CD4-positive, alpha-beta T cell treated with Interleukin-4 for 1 hour (primary cell): ENCODE measurements at places on chromosomes 7 and 10.

- DNase-seq: no peak
Measured at GRCh38 chr7:32948202-32948601, 9.0 kb upstream of the FKBP9 start.

GRCh38 chr7:45980181-45980905, 59.3 kb upstream of the IGFBP3 start:
- no peak for DNase-seq

DNA sequence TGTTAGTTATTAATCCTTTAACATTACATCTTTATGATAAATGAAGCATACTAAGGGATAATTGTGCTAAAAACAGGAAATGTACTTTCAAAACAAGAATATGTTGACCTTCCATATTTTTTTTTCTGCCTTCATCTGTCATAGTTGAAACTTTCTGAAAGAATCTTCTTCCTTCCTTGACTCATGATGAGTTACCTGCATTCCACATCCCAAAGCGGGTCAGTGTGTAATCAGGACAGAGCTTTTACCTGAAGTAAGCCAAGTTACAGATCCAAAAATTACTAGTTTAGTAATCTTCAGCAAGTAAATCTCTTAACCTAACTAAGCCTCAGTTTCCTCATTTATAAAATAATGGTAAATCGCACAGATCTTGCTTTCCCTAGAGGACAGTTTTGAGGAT, 13.4 kb upstream of the ARL4A start:
- DNase-seq: no peak

- DNase-seq: no peak
Measured at GRCh38 chr7:102255501-102255900, 31.2 kb upstream of the SH2B2 start.

- no peak for DNase-seq
Measured at GRCh38 chr10:50280049-50280841, 28.9 kb upstream of the ASAH2 start.

GRCh38 chr7:8064828-8065227, 96.2 kb downstream of the GLCCI1 start:
- DNase-seq: no peak

GRCh38 chr7:9945857-9946256, 1027.8 kb upstream of the PHF14 start:
- no peak for DNase-seq

- DNase-seq: peak; percentile 83
Measured at GRCh38 chr10:79084012-79084971, 15.5 kb downstream of the ZMIZ1 start.

DNA sequence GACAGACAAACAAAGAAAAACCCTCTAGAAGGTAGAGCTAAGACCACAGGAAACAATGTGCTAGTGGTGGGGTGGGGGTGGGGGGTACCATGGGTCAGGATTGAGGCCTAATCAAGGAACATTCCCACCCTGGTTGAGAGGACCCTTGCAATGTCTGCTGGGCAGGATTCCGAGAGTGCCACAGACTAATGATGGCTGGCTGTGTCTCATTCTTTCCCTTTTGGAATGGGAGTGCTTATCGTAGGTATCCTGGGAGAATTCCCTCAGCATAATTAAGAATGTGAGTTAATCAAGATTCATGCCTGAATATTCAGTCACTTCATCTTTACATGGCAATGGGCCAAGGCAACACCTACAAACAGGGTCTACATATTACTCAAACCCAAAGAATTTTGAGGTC, 14.7 kb upstream of the MTPN start:
- no peak for DNase-seq

DNA sequence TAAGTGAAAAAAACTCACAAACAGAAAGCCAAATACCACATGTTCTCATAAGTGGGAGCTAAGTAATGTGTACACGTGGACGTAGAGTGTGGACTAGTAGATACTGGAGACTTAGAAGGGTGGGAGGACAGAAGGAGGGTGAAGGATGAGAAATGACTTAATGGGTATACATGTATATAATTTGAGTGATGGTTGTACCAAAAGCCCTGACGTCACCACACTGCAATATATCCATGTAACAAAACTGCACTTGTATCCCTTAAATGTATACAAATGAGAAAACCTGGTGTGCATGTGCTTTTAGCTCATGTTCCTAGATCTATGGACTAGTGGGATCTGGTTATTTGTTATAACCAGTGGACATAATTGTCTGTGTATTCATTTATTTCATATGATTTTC, 48.5 kb upstream of the FGL2 start:
- DNase-seq: no peak

- no peak for DNase-seq
Measured at GRCh38 chr7:64869912-64870562, 33.0 kb upstream of the ZNF273 start.

DNA sequence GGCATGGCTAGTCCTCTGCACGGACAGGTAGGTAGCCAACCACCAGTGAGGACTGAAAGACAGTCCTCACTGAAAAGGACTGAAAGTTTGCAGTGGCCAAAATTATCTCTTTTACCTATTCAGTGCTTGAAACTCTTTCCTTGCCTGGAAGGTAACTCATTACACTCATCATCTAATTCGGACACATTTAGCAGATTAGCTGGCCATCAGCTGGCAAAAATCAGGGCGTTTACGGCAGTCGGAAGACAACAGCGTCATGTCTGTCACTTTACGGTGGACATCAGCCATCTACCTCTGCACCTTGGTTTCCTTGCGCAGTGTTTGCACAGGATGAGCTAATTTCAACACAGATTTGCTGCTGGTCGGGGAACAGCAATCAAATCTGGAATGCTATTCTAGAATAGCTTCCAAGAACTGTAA, 740 bp downstream of the ANXA7 start:
- DNase-seq: no peak

DNA sequence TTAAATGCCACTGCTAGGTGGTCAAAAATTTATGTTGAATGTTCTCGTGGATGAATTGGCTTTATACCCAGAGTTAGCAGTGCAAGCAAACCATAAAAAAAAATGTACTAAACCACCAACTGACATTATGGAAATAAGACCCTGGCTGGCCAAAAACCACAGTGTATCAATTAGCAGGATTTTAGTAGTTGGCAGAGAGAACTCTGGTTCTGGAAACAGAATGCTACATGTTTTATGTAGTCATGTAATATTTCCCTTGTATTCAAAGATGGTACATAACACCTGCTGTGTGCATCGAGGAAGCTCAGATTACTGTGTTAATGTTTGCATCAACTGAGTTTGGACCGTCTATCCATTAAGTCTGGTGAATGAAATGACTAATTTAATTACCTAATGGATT, 618.5 kb downstream of the CCSER2 start:
- DNase-seq: no peak

DNA sequence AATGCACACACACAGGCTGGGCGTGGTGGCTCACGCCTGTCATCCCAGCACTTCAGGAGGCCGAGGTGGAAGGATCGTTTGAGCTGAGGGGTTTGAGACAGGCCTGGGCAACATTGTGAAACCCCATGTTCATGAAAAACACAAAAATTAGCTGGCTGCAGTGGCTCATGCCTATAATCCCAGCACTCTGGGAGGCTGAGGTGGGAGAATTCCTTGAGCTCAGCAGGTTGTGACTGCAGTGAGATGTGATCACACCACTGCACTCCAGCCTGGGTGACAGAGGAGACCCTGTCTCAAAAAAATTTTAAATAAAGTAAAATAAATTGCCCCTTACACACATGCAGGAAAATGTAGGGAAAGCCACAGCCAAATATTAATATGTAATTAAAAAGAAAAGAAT, 44.1 kb downstream of the RNF32 start:
- DNase-seq: no peak

GRCh38 chr10:851901-852300, 79.6 kb downstream of the LARP4B start:
- no peak for DNase-seq

- no peak for DNase-seq
Measured at GRCh38 chr7:38191791-38192190, 13.7 kb downstream of the STARD3NL start.

DNA sequence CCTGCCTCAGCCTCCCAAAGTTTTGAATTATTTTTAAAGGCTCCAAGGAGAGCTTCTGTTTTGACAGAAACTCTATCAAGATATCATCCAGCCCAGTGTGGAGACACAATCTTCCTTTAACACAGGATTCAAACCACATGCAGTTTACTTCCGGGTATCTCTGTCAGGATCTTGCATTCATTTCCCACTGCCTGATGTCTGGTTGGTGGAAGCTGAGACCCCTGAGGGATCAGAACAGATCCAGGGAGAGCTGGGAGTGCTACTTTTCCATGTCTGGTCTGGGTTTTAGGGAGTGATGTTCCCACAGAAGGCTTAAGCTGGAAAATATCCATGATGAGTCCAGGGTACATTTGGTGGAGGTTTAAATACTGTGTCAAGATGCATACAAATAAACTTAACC, 16.7 kb downstream of the PTPRE start:
- DNase-seq: no peak

DNA sequence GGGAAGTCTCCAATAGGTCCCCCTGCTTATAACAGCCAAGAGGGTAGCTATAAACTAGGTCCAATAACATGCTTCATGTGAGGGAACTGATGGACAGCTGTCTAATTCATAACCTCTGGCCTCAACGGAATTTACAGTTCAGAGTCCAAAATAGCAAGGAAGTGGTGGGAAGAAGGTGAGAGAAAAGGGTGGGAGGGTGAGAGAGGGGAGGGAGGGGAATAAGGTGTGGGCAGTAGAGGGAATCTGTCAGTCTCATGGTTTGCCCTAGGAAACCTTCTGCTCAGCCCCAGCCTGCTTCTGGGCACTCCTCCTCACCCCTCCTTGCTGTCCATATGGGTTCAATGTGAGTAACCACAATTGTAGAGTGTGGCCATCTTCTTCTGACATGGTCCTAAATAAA, 133.4 kb upstream of the ADO start:
- no peak for DNase-seq

- DNase-seq: no peak
Measured at GRCh38 chr7:135833642-135834041, 85.0 kb upstream of the FAM180A start.

DNA sequence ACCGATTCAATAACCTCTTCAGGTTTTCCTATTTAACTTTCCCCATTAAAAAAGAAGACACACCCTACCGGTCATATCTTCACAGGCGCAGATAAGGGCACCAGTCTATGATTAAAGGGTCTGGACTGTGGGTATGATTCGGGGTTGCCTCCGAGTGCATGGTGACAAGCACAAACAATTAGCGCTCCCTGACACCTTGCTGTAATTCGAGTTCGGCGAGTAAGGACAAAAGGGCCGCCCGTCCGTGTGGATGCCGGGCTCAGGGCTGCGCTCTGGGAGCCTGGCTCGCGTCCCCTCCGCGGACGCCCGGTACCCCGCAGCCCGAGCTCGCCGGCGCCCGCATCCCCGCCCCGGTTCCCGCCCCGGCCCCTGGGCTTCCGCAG, 111.9 kb upstream of the RHEB start:
- peak; percentile 30 for DNase-seq

GRCh38 chr7:119665796-119666195, 607.2 kb upstream of the KCND2 start:
- DNase-seq: no peak

- DNase-seq: peak; percentile 45
Measured at GRCh38 chr10:14723052-14723689, 51.5 kb downstream of the FAM107B start.

DNA sequence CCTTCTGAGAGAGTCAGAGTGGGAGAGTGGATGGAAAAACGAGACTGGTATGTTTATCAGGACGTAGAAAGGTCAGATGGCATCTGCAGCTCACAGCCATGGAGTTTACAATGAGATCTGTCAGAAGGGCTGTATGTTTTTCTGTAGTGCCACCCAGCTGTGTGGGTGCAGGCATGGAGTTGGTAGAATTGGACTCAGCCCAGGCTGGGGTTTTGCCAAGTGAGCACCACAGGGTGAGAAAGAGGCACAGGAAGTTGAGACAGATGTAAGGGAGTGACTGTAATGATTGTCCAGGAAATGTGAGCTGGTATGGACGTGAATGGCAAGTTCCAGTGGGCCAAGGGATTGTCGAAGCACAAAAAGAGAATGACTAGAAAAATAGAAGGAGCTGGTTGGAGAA, 9.1 kb upstream of the ZYX start:
- peak; percentile 65 for DNase-seq

DNA sequence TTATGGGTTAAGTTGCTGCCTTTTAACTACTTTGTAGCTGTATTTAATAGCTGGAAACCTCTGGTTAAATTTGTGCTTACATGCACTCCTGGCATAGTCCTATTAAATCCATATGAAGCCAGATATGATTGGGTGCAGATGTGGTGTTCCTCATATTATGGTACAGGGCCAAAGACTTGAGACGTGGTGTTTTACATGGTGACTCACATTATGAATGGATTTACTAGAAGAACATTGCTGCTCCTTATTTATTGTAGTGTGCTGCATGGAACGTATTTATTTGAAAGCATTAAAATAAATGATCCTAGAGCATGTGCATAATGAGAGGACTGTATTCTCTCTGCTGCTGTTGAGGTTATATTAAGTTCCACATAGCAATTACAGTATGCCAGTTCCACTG, 224.1 kb downstream of the SLC25A13 start:
- no peak for DNase-seq

DNA sequence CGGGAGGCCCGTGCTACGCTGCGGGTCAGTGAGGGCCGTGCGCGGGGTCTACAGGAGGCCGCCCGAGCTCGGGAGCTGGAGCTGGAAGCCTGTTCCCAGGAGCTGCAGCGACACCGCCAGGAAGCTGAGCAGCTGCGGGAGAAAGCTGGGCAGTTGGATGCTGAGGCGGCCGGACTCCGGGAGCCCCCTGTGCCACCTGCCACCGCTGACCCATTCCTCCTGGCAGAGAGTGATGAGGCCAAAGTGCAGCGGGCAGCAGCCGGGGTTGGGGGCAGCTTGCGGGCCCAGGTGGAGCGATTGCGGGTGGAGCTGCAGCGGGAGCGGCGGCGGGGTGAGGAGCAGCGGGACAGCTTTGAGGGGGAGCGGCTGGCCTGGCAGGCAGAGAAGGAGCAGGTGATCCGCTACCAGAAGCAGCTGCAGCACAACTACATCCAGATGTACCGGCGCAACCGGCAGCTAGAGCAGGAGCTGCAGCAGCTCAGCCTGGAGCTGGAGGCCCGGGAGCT, 7.0 kb downstream of the LZTS2 start:
- no peak for DNase-seq

DNA sequence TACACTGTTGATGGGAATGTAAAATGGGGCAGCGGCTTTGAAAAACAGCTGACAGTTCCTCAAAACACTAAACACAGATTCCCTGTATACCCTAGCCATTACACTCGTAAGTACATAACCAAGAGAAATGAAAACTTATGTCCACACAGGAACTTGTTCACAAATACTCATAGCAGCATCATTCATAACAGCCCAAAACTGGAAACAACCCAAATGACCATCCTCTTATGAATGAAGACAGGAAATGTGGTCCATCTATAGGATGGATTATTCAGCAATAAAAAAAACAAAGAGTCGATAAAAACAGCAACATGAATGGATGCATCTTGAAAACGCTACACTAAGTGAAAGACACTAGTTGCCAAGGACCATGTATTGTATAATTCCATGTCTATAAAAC, 23.7 kb downstream of the NMT2 start:
- DNase-seq: no peak

DNA sequence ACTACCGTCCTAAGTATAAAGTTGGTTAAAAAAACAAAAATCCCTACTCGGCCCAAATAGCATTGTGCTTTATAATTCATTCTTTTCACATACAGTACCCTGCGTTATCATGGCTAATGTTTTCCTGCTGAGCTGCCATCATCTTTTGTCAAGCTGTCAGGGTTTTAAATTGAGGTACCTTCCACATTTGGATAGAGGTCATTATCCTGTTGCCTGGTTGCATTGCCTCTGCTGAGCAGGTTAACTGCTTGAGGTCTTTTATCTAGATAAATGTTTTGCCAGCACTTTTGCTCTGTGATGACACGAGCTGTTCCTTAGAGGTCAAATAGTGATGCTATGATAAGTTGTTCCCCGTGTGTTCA, 94.4 kb upstream of the FZD1 start:
- no peak for DNase-seq
